ENCODE measurements at places on chromosomes 1 and 21. TPM values are rescaled to one million over a fixed set of nuclear protein-coding genes. Genes with fewer than 3 reads are reported as not detected.

The S100A12 gene
- 4.1 TPM for total RNA-seq

- no peak for DNase-seq
These were observed 23.1 kb downstream of the CLDN14 start for GRCh38 chr21:36456729-36457414.

The CHIA gene
- total RNA-seq, result not detected

DNA sequence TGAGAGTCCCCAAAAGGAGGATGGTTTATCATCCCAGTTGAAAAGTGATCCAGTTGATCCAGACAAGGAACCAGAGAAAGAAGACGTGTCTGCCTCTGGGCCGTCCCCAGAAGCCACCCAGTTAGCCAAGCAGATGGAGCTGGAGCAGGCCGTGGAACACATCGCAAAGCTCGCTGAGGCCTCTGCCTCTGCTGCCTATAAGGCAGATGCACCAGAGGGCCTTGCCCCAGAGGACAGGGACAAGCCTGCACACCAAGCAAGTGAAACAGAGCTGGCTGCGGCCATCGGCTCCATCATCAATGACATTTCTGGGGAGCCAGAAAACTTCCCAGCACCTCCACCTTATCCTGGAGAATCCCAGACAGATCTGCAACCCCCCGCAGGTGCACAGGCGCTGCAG is 43.3 kb downstream of the ZBTB17 start:
- no peak for DNase-seq

DNA sequence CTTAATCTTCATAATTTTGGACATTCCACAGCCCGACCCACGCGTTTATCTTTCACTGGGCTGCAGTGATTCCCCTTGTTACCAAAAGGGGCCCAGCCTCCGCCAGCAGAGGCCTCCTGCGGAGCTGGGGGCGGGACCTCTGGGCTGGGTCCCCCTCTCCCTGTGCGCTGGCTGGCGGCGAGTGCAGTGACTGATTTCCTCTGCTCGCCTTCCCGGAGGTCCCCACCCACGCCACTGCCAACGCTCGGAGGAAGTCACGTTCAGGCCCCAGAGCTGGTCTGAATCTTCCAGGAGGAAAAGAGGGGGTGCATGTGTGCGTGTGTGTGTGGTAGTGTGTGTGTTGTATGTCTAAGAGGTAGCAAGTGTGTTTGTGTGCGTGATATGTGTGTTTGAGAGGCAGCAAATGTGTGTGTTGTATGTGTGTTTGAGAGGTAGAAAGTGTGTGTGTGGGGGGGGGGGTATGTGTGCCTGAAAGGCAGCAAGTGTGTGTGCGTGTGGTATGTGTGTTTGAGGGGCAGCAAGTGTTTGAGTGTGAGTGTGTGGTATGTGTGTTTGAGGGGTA is 35.0 kb upstream of the JAK1 start:
- peak; percentile 87 for DNase-seq

DNA sequence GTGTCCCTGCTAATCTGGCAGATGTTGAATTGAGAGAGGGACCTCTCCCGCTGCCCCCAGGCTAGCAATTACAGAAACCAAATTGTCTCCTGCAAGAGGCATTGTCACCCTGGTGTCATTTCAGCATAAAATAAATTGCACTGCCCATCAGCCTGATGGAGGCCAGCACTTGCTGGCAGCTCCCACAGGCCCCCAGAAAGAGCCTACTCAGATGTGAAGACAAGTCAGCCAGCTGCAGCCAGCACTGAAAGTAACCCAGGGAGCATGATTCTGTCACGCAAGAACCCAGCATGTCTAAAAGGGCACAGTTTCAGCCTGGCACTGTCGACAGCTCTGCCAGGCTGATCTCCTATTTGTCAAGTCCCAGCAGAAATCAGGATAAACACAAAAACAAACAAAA is 110.3 kb upstream of the CTTNBP2NL start:
- DNase-seq, result no peak

DNA sequence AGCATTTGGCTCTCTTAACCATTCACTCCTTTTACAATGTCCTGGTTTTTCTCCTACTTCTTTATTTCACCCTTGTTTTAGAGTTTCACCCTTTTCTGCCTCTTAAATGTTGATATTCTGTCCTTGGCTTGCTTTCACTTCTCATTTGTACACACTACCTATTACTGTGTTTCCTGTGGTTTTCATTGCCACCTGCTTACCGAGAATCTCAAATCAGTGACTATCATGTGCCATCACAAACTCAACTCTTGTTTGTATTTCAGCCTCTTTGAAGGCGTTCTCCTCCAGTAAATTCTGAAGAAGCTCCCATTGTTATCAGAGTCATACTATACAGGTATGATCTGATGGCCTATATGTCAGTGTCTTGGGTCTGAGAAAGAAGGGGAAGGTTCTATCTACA is 65.7 kb downstream of the NPHS2 start:
- no peak for DNase-seq

DNA sequence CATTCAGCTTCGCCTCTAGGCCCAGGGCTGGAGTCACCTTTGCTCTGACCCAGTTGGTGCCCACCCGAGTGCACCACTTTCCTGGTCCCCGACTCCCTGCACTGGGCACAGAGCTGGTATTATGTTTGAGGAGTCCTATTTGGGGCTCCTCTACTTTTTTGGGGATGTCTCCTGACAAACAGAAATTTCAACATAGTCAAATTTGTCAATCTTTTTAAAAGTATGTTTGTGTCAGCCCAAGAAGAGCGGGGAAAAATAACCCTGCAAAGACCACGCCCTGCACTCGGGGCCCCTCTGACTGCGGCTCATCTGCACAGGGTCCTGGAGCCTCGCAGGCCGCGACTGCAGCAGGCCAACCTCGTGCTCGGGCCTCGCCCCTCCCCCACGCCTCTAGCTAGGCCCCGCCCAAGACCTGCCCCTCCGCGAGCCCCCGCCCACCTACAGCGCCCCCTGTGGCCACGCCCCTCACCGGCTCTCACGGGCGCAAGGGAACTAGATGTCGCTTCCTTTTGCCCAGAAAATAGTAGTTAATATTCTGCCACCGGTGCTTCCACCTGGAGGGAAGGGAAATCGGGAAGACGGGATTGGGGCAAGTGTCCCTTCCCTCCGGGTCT is 11.4 kb downstream of the FAM229A start:
- peak; percentile 88 for DNase-seq

- no peak for DNase-seq
These were observed 79.7 kb downstream of the GALNT2 start for GRCh38 chr1:230146709-230147108.

DNA sequence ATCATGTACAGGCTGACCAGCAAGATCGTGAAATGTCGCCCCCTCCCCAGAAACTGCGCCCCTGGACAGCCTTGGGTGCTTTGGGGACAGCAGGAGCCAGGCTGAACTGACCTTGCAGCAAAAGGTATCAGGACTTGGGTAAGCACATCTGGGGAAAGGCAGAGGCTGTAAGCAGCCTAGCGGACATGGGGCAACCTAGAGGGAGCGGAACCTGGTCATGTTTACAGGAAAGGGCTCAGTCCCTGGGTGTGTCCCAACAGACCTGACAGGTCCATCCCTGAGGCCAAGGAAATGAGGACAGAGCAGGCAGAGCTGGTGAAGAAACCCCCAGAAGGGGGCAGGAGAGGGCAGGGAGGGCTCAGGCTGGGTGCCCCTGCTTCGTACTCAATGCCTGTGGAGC is 3.1 kb upstream of the S100A8 start:
- DNase-seq, result peak; percentile 90

Measured in cardiac septum (tissue), 1 donor.